H1 (cell line): ENCODE measurements at places on chromosomes 3 and 15. TPM values are rescaled to one million over a fixed set of nuclear protein-coding genes. Genes with fewer than 3 reads are reported as not detected.

DNA sequence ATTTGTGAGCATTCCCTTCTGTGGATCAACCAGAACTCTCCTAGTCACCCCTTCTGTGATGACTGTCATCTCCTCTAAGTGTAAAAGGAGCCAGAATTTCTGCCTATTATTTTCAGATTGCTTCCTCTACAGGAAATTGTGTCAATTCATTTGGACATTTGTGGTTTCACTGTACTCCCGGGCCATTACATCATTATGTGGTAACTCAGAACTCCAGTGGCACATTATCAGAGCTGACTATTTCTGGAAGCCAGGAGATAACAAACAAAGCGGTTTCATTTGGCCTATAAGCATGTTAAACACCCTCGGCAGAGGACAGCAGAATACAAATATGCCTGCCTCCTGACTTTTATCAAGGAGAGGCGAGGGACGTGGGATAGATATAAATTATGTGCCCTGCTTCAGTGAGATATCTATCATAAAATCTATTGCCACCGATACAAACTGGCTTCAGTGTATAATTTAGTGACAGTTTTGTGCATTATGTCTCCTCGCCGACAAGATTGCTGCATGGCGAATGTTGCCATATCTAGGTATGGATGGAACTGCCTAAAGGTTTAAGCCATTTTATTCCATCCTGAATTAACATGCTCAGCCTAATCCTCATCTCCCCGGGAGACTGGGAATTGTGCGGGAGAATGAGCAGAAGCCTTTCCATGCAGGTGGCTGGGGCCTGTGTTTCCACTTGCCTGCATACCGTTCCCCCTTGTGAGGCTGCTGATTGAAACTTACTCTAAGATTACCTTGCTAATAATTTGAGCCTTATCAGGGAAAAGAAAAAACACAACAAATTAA lies 193.4 kb upstream of the SEMA6D start:
- H3K27me3 ChIP-seq = no peaks in the 10 kb centered on the region
- H3K27ac ChIP-seq = no peak overlapping the region
- H3K4me1 ChIP-seq = no peaks in the 10 kb centered on the region
- H3K36me3 ChIP-seq = no peaks in the 10 kb centered on the region
- H3K4me3 ChIP-seq = no peak overlapping the region

- H3K4me3 ChIP-seq = no peak overlapping the region
- no peaks in the 10 kb centered on the region for H3K36me3 ChIP-seq
- H3K4me1 ChIP-seq = no peaks in the 10 kb centered on the region
- DNase-seq = no peak
- no peaks in the 10 kb centered on the region for H3K27me3 ChIP-seq
Measured at GRCh38 chr3:142088522-142088921, 60.8 kb downstream of the TFDP2 start.

- H3K27me3 ChIP-seq = no peaks in the 10 kb centered on the region
- no peak overlapping the region for H3K27ac ChIP-seq
- DNase-seq = no peak
- no peaks in the 10 kb centered on the region for H3K4me1 ChIP-seq
Measured at GRCh38 chr3:60847791-60848190, 403.5 kb downstream of the FHIT start.

DNA sequence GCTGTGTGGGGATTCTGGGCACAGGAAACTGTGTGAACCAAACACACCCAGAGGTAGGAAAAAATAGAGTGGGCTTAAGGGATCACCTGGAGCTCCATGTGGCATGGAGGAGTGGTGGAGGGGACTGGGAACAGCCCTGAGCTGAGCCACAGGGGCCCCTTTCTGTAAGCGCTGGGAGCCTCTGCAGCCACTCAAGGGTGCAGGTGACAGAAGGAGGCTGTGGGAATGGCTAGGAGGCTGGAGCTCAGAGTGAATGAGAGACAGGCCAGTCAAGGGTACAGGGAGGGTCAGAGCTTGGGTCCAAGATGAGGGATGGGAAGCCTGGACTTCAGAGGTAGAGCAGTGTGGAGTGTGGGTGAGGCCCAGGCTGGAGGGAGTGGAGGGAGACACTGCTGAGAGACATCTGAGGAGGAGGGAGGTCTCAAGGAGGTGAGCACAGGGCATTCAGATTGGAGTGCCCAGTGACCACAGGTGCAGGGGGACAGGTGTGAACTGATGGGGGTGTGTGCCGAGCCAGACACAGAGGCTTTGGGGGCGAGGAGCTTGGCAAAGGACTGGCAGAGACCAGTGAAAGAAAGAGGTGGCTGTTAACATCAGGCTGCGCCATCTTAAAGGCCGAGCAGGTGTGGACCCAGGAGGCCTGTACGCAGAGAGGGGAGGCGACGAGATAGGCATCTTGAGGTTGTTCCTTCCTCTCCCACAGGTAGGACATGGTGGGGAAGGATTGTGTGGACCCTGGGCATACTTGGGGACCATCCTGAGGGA lies 56.8 kb downstream of the FGD5 start:
- H3K27me3 ChIP-seq = no peaks in the 10 kb centered on the region
- no peak for DNase-seq
- no peak overlapping the region for H3K4me3 ChIP-seq
- H3K27ac ChIP-seq = no peak overlapping the region

GRCh38 chr15:31082771-31083369 lies 18.7 kb downstream of the TRPM1 start:
- H3K4me1 ChIP-seq = peaks cover 24% of the 10 kb centered on the region
- H3K27ac ChIP-seq = no peak overlapping the region
- peaks cover 2% of the 10 kb centered on the region for H3K27me3 ChIP-seq
- no peak for DNase-seq

Gene CFAP44
- 0.60 and 0.82 TPM in 2 replicates for total RNA-seq

Gene DYNC1LI1
- total RNA-seq = 44.2 and 45.1 TPM in 2 replicates

Gene B3GALNT1
- total RNA-seq = 7.2 and 8.1 TPM in 2 replicates

Gene ONECUT1
- 6.1 and 6.4 TPM in 2 replicates for total RNA-seq
